ENCODE measurements at places on chromosomes 11 and 22. TPM values are rescaled to one million over a fixed set of nuclear protein-coding genes. Genes with fewer than 3 reads are reported as not detected.

OR2AG2 gene
- 0.04 TPM for total RNA-seq

ELFN2 gene
- 0.96 TPM for total RNA-seq

RFPL2 gene
- total RNA-seq = not detected

NELL1 gene
- total RNA-seq = 0.17 TPM

NAALADL1 gene
- 21.7 TPM for total RNA-seq

ADAMTS15 gene
- 3.9 TPM for total RNA-seq

DNA sequence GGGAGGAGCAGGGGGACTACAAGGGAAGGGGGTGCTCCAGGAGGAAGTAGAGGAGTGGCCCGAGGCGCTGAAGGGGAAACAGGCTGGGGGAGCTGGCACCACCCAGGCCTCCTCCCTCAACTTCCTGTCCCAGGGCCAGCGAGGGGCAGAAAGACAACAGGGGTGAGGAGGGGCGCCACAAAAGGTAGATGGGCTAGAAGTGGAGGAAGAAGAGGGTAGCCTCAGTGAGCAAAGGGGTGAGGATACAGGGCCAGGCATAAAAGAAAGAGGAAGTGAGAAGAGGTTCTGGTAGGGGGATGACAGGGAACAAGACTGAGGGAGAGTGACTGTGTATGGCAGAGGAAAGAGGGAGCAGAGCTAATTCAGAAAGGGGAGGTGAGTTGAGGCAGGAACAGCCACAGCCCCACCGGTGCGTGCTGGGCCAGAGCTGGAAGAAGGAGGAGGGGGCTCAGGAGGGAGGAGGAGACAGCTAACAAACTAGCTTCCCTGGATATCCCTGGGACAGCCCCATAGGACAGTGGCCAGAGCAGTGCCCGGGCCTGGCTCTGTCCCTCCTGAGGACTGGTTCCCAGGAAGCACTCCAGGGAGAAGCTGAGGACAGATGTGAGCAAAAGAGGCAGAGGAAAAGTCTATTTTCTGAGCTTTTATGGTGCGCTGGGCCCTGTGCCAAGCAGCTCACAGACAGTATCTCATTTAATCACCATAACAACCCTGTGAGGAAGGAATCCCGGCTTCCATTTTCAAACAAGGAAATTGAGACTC lies 8.5 kb downstream of the DCHS1 start:
- DNase-seq = no peak

DNA sequence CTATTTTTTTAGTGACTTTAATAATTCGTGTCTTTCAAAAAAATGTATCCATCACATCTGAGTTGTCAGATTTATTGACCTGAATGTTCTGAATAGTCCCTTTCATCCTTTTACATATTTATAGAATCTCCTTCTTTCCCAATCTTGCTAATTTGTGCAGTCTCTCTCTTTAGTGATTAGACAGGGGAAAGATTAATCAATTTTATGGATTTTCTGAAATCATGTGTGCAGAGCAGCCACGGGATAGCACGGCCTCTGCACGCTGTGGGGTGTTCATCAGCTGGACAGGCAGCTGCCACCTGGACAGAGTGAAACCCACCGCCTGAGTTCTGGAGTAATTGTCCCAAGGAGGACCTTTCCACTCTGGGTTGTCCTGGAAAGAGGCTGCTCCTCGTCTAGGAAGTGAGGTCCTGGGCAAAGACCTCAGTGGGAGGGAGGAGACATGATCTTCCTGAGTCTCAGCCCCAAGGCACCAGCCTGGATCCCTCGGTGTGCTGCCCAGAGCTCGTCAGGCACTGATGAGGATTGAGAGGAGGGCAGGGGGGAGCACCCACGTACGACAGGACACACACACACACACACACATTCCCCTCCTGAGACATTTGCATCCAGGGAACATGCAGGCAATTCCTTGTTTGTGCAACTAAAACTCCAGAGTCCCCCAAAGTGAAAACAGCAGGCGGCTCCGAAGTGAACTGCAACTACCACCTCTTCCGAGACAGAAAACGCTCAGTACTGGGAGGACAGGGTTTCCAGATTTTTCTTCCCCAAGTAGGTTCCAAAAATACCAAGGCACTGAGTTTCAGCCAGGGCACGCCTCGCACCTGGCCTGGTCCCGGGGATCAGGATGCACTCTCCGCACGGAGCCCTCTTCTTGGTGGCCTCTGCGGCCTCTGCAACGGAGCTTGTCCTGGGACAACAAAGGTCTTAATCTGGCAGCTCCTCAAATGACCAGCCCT lies 22.5 kb upstream of the KRTAP5-6 start:
- no peak for DNase-seq

GRCh38 chr11:92632495-92632894 lies 337.0 kb upstream of the MTNR1B start:
- DNase-seq = no peak

GRCh38 chr22:30186510-30186909 lies 60.0 kb downstream of the LIF start:
- DNase-seq = no peak

GRCh38 chr22:34943830-34944229 lies 122.1 kb upstream of the ISX start:
- no peak for DNase-seq

- DNase-seq = no peak
Observed at GRCh38 chr11:9739123-9739900, 75.4 kb downstream of the SWAP70 start.

GRCh38 chr11:62539238-62539925 lies 7.2 kb downstream of the AHNAK start:
- DNase-seq = peak; percentile 73

DNA sequence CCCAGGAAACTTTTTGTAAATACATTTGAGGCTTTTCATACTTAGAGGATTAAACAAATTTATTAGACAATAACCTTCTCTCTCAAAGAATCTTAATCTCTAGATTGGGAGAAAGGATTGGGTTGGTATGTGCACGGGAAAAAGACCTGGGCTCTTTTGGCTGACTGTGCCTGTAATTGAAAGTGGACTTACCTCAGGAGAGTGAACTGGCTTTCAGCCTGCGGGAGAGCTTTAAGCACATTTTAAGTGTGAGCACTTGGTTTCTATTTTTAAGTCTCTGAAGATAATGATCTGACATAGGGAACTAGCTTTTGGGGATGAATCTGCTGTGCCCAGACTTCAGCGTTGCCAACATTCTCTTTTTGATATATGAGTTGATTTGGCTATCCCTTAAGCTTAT lies 35.8 kb downstream of the UVRAG start:
- no peak for DNase-seq

GRCh38 chr11:63371396-63371795 lies 1.8 kb downstream of the SLC22A9 start:
- no peak for DNase-seq

DNA sequence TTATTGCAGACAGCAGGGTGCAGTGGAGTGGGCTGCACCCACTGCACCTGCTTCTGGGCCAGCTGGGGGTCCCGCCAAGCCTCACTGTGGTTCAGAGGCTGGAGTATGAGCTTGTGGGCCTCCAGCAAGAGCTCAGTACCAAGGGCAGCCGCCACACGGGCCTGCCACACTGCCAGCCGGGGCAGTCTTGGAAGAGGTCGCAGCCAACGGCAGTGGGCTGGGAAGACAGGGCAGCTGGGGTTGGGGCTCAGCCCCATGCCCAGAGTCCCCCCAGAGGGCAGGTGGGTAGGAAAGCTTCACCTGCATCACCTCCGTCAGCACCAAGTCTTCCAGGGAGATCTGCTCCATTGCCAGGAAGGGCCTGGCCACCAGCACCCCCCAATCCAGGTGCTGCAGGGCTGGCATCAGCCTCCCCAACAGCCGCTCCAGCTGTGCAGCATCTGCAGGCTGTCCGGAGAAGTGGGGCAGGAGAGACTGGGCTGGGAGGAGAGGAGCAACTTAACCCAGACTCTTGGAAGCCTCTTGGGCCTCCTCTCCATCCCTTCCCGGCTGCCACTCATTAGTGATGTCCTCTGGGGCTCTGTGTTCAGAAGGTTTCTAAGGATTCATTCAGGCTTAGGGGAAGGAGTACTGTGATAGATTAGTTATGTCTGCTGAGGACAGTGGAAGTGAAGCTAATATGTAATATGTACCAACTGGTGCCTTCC lies 1.1 kb upstream of the GSTT4 start:
- no peak for DNase-seq

DNA sequence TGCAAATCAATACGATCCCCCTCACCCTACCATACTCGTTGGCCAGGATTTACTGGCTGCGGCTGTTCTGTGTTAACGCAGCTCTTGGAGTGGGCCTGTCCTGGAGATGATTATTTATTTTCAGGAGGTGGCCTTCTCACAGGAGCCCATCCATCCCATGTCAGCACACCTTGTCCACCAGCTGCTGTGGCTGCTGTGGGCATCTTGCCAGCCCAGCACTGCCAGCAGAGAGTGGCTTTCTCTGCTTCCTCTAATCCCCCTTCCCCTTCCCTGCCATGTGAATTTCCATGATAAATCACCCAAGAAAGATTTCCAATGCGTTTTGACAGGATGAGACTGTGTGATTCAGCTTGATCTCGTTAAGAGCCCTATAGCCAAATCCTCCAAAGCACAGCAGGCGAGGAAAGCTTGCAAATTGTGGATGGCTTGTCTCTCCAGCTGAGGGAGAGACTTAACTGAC lies 309.1 kb upstream of the C11orf87 start:
- no peak for DNase-seq

GRCh38 chr22:44442851-44443595 lies 55.0 kb downstream of the RTL6 start:
- DNase-seq = no peak

DNA sequence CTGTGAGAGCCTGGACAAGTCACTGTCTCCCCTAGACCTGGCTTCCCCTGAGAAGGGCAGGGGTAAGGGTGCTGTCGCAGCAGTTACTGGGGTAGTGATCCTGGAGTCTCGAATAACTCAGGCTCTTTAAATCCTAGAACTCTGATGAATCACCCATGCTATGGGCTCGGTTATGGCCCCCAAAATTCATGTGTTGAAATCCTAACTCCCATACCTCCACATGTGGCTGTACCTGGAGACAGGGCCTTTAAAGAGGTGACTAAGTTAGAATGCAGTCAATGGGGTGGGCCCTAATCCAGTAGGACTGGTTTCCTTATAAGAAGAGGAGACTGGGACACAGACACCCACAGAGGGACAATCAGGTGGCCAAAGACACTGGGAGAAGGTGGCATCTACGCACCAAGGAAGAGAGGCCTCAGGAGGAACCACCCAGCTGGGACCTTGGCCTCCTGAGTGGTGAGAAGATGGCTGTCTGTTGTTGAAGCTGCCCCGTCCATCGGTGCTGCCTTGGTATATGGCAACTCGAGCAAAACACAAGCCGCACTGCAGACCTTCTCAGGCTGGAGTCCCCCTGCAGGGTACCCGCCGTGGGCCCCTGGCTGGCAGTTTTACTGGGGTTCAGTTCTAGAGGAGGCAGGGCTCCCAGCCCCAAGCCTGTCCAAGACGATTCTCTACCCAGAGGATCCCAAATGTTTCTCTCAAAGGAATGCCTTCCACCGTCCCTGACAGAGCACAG lies 48.8 kb upstream of the SHISAL1 start:
- no peak for DNase-seq

DNA sequence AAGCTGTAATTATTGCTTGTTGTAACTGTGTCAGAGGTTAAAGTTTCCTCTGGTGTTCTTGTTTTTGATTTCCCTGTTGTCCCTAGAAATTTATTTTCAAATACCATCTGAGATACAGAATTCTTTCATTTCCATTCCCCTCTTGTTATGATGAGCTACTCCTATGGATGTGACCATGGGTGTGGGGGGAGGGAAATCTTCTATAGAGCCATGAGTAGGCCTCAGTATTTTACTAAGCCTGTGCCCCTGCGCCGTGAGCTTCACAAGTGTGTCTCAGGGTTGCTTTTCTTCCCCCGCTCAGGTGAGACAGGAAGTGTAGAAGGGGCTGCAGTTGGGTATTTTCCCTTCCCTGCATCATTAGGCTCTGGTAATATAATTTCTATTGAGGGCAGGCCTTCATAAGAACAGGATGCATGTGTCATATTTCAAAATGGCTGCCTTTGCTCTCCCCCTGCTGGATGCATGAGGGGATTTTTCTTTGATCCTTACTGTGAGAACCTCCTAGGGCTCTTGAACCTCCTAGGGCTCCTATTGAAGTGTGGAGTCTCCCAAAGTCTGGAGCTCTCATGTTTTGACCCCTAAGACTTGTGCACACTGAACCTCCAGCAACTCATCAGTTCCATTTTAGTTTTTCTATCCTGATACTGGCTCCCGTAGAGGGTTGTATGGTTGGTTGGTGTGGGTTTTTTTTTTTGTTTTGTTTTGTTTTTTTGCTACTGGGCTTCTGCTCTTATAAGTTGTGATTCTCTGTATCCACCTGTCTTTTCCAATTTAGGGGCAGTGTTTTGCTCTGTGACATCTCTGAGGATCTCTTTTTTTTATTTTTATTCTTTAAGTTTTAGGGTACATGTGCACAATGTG lies 658.2 kb downstream of the NTM start:
- no peak for DNase-seq

- DNase-seq = no peak
Observed at GRCh38 chr11:57781529-57781943, 19.9 kb downstream of the CTNND1 start.

DNA sequence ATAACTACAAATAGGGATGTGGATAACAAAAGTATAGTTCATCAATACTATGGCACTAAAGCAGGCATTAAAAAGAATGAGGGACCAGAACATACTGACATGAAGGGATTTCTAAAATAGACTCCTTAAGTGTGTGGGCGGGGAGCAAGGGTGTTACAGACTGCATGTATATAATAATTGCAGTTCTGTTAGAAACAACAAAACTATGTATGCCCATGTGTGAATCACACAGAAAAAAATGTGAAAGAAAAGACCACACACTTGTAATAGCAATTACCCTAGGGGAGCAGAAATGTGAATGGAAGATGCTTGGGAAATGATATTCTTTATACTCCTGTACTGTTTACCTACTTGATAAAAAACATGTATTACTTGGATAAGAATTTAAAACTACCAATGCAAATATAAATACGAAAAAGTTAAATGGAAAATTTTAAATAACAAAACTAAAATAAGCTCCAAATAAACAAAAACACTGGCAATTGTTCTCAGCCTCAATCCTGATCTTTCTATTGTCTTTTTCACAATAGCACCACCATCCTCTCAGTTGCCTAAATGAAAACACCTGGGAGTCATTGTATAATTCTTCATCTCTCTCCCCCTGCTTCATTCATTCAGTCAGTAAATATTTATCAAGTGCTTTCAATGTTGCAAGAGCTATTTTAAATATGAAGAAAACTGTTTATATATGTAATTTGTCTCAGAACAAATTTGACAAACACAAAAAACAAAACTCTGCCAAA lies 129.8 kb downstream of the FCHSD2 start:
- no peak for DNase-seq

DNA sequence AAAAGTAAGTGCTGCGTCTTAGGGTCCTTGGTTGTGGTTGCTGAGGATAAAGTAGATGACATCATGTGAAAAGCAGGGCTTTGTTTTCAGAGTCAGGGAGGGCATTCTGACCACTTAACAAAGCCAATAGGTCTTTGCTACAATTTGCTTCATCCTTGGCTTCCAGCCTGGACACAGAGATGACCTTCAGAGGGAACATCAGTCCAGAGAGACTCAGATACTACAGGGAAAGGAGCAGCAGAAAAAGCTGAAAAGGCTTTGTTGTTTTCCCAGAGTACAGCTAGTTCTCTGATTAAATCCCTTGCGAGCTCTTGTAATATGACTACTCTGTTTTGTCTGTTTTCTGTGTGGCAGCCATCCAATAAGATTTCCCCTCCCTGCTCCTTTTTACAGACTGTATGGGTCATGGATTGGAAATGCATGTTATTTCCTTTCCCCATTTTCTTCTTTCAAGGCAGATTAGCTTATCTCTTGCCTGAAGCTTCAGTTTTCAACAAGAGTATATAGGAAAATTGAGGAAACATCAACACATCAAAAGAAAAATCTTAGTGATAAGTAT lies 31.9 kb downstream of the ATG13 start:
- peak; percentile 38 for DNase-seq

GRCh38 chr22:24170188-24170587 lies 11.1 kb upstream of the SUSD2 start:
- no peak for DNase-seq

GRCh38 chr22:42978453-42979103 lies 36.4 kb downstream of the PACSIN2 start:
- no peak for DNase-seq

Data from kidney epithelial cell (primary cell).